ENCODE measurements at places on chromosomes 16 and 17. TPM values are rescaled to one million over a fixed set of nuclear protein-coding genes. Genes with fewer than 3 reads are reported as not detected.

- no peak for DNase-seq
These were observed 1.8 kb downstream of the SEBOX start for GRCh38 chr17:28363186-28363585.

The LRRC37A gene
- total RNA-seq: 2.8 TPM

- no peak for DNase-seq
These were observed 13.0 kb downstream of the LASP1 start for GRCh38 chr17:38882870-38883269.

GRCh38 chr17:12622726-12623125, 43.0 kb upstream of the MYOCD start:
- no peak for DNase-seq

- DNase-seq: no peak
These were observed 6.8 kb downstream of the ERAL1 start for GRCh38 chr17:28861393-28862203.

The TAX1BP3 gene
- 398 TPM for total RNA-seq

DNA sequence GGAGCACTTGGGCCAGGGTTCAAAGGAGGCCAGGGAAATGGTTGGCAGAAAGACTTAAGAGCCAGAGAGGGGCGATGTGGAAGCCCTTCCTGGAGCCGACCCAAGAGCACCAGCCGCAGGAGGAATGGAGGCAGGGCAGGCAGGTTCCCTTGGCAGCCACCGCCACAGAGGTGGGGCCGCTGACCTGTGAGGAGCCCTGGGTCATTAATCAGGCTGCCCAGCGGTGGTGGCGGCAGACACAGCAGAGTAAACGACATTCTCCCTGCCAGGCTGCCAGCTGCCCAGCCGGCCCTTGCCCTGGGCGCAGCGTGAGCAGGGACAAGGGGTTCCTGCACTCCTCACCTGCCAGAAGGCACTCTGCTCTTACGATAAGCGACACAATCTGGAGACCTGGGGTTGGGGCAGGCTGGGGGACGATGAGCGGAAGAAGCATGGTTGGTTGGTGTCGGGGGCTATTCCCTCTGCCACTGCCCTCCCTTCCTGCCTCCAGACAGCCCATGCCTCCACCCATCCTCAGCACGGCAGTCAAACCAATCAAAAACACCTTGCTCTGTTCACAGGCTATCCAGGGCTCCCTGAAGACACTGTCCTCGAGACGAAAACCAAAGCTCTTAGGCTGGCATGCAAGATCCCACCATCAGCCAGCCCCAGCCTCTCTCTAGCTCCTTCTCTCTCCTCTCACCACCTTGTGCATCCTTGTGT, 40.9 kb downstream of the PLXDC1 start:
- no peak for DNase-seq

- DNase-seq: no peak
These were observed 6.4 kb upstream of the CACNG4 start for GRCh38 chr17:66957951-66958579.

- DNase-seq: no peak
These were observed 4.3 kb upstream of the APRT start for GRCh38 chr16:88815901-88816589.

DNA sequence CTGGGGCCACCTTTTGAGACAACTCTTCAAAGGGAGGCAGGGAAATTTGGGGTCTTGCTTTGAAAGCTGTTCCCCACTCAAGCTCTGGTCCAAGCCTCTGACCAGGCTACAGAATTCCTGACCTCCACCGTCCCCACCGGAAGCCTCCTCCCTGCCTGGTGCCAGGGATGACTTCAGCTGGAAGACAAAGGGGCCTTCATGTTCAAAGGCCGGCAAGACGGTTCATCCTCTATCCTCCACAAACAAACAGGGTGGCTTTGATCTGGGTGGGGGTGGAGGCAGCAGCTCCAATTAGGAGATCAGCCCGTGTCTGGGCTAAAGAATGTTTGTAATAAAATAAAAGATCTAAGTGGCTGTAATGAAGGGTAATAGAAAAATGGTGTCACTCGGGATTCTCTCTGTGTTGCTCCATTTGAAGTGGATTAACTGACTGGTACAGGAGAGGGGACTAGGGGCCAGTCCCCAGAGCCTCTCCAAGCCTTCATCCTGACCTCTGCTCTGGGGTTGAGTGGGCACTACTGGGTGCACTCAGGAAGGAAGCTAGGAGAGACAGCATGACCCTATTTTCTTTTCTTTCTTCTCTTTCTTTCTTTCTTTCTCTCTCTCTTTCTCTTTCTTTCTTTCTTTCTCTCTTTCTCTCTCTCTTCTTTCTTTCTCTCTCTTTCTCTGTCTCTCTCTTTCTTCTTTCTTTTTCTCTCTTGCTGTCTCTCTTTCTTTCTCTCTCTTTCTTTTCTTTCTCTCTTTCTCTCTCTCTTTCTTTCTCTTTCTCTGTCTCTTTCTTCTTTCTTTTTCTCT, 27.5 kb upstream of the NKD1 start:
- DNase-seq: no peak

DNA sequence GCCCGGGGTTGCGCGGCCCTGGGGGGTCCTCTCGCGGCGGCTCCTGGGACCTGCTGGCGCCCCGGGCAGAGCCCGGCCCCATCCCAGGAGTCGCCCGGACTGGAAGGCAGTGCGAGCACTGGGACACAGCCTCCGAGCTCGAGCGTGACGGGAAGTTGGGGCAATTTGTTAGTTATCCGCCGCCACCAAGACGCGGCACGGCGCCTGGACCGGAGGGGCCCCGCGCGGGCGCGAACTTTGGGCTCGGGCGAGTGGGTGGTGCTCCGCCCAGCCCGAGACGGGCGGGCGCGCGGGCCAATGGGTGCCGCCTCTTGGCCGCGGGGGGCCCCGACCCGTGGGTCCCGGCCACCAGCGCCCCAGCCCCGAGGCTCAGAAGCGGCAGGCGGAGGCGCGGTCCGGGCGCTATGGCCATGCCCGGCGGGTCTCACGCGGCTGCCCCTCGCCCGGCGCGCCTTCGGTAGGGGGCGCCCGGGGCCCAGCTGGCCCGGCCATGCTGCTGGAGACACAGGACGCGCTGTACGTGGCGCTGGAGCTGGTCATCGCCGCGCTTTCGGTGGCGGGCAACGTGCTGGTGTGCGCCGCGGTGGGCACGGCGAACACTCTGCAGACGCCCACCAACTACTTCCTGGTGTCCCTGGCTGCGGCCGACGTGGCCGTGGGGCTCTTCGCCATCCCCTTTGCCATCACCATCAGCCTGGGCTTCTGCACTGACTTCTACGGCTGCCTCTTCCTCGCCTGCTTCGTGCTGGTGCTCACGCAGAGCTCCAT, at the start of gene ADORA2B:
TSS of gene ADORA2B (plus strand) at position 372 of the 768 bp plus-strand sequence. CDS start at position 491, 119 bp downstream.
- DNase-seq: no peak

DNA sequence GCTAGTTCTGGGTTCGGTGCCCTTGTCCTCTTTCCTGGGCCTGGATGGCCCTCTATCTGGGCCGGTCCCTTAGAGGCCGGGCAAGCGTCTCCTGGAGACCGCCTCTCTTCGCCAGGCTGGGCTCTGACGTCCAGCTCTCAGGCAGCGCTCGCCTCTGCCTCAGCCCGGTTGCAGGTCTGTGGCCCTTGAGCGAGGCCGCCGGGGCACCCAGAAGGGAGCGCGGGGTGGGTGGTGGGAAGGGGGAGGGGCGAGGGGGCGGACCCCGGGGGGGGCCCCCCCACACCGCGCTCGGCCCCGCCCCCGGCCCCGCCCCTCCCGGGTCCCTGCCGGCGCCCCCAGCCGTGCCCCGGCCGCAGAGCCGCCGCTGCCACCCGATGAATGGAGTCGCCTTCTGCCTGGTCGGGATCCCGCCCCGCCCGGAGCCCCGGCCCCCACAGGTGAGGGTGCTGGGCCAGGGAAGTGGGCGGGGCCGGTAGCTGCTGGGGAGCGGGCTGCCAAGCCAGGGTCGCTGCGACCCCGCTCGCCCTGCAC, at the start of gene ARHGAP23:
TSS of gene ARHGAP23 (plus strand) at position 353 of the 531 bp plus-strand sequence. CDS start at position 375, 22 bp downstream.
- no peak for DNase-seq

GRCh38 chr17:76943202-76943601, 75.0 kb downstream of the MGAT5B start:
- no peak for DNase-seq

DNA sequence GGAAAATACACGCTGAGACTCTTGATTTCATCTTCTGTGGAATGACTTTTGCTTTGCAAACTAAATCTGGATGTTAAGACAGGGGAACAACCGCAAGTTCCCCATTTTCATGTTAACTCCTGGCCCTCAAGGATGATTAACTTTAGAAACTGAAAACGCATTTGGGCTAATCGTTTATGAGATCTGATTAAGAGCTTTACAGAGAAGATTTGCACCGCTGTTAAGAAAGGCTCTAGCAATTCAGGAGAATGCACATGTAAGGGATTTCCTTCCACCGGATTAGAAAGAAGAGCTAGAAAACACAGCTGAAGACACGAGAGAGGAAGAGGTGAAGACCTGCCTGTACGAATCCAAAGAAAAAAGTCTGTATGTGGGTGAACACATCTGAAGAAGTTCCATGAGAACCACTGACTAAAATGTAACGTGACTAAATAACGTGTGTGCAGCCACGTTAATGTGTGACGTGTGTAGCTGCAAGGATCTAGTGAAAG, 106.4 kb downstream of the YPEL2 start:
- no peak for DNase-seq

DNA sequence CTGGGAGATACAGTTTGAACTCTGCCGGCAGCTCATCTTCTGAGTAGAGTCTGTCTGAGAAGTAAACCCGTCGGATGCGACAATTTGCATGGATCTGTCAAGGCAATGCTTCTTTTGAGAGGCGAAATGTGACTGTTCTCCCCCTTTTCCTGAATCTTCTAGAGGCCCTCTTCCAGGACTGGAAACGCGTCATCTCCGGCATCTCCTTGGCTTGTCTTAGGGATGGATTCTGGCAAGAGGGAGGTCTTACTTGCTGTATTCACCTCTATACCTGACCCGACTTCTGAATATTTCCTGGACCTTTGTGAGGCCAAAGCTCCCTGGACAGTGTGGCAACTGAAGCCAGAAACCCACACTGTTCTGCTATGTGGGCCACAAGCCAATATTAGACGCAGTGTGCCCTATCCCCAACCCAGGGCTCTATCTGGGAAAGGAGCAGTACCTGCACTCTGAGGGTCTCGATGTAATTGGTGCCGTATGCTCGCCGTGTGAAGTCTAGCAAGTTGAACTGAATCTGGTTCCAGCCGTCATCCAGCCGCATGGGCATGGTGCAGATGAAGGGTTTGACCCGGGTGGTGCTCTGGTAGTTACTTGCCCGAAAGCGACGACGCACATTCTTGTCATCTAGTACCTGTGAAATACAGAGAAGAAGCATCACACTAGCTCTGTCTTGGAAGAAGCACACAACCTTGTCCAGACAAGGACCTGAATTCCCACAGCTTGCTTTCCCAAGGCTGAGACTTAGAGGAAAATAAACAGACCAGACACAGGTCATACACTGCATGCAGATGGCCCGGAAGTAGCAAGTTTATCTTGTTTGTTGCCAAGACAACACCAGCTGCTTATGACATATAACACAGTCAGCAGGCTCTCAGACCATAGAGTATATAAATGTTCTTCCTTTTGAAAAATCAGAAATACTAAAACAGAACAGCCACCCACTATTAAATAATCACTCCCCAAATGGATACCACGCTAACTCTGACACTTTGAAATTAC, 14.1 kb downstream of the CFAP20 start:
- no peak for DNase-seq

DNA sequence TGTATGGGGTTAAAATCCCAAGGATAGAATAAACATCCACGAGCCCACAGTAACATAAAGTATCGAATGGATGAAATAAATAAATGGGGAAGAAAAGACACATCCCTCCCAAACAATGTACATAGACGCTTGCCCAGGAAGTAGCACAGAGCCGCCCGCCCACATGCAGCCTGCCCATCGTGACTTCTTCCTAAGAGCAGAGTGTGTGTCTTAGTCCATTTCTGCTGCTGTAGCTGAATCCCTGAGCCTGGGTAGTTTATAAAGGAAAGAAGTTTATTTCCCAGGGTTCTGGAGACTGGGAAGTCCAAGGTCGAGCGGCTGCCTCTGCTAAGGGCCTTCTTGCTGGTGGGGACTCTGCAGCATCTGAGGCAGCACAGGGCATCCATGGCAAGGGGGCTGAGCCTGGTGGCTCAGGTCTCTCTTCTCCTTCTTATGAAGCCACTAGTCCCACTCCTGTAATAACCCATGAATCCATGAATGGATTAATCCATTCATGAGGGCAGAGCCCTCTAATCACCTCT, 39.4 kb upstream of the ZNF469 start:
- no peak for DNase-seq

GRCh38 chr17:72342627-72343527, 222.1 kb downstream of the SOX9 start:
- peak; percentile 70 for DNase-seq

GRCh38 chr16:14139872-14140271, 68.8 kb downstream of the MRTFB start:
- no peak for DNase-seq

DNA sequence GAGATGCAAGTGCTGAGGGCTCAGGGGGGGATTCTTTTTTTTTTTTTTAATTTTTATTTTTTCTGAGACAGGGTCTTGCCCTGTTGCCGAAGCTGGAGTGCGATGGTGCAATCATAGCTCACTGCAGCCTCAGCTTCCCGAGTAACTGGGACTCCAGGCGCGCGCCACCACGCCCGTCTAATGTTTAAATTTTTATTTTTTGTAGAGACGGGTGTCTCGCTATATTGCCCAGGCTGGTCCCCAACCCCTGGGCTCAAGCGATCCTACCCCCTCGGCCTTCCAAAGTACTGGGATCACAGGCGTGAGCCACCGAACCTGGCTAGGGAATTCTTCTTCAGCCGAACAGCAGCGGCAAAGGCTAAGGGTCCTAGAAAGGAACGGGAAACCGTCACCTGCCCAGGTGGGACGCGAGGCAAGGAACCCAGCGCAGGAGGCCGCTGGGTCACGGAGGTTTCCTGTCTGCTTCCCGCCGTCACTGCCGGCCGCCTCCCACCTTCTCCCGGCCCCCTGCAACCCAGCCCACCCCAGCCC, 13.3 kb upstream of the OR1F1 start:
- DNase-seq: no peak

The CD68 gene
- total RNA-seq: 7.4 TPM

- DNase-seq: no peak
These were observed 236.6 kb upstream of the MYOCD start for GRCh38 chr17:12429116-12429515.

DNA sequence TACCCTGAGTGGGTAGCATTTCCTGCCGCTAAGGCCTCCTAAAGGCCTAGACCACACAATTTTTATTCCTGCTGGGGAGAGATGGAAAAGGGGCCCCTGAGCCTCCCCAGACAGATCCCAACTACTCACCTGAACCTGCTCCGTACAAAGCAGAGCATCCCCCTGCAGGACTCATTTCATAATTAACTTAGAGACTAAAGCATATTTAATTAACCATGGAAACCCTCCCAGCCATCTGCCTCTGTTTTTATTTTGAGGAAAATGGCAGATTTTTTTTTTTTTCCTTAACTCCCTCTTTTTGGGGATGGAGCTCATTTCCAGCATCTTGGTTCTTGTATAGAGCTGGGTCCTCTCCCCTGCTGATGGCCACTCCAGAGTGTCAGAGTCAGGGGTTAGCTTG, 96.5 kb upstream of the CRHR1 start:
- no peak for DNase-seq

- DNase-seq: no peak
These were observed 210.9 kb downstream of the ZFHX3 start for GRCh38 chr16:72836985-72837384.

GRCh38 chr16:59683709-59684108, 949.6 kb upstream of the GOT2 start:
- no peak for DNase-seq
